ENCODE measurements at places on chromosomes 5 and 9. TPM values are rescaled to one million over a fixed set of nuclear protein-coding genes. Genes with fewer than 3 reads are reported as not detected.

DNA sequence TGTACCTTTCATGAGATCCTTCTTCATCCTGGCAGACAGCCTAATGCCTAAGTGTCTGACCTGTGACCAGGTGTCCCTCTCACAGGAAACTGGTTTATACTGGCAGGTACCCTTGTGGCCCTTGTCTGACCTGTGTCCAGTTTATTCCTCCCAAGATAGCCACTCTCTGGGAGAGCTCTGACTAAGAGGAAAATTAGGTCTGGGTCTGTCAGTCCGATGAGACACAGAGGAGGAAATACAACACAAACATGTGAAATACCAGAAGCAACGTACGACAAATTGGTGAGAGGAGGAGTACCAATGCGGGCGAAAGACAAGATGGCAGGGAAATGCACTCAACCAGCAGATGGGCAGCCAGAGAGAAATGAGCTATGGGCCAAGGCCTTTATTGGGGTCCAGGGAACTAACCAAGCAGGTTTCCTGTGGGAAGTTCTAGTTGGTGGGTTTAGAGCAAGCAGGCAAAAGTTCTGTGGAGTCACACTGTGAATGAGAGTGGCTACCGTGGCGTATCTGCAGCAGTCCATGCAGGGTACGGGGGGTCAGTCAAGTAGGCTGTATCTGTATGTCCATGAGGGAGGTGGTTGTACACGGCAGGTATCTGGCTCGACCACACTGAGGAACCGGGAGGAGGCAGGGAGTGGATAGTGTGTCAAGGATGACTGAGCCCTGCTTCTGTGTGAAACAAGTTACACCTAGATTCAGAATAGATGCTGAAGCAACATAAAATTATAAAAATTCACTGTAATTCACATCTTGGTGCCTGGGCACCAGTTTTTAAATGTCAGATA lies 109.0 kb downstream of the MLLT3 start:
- DNase-seq, result no peak

Gene SPACA9
- 0.40 TPM for total RNA-seq

Gene CYLC2
- not detected for total RNA-seq

GRCh38 chr5:164090358-164090757 lies 584.9 kb downstream of the MAT2B start:
- no peak for DNase-seq

Gene DMRT3
- not detected for total RNA-seq

GRCh38 chr5:120053841-120054240 lies 410.3 kb upstream of the PRR16 start:
- no peak for DNase-seq

DNA sequence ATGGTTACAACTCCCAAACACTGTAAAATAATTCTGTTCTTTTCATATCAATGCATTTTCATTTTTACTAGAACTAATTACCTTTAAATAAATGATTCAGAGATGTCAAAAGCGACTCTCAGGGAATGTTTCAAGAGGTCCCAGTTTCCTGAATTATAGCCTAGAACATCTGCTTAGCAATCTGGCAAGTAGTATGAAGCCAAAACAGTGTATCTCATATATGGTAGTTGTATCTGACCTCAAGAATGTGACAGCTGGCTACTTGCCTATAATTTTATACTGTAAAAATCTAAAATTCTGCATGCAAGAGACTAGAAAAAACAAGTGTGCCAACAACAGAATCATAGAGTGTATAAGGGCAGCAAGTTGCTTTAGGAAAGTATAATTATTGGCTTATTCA lies 187.7 kb upstream of the POU5F2 start:
- DNase-seq, result no peak

DNA sequence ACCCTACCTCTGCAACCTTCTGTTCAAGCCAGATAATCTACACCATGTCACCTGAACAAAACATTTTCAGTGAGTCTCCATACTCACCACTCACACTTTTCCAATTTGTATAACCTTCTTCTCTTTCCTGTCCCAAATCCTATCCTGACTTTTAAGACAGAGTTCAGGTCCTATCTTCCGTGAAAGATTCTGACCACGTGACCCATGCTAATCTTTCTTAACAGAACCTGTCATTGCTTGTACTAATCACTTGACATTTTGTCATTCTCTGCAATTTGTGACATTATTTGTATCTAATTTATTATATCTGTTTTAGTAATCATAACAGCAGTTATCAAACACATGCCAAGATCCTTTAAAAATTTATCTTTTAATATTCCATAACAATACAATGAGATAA lies 132.5 kb upstream of the PRLR start:
- DNase-seq, result no peak

DNA sequence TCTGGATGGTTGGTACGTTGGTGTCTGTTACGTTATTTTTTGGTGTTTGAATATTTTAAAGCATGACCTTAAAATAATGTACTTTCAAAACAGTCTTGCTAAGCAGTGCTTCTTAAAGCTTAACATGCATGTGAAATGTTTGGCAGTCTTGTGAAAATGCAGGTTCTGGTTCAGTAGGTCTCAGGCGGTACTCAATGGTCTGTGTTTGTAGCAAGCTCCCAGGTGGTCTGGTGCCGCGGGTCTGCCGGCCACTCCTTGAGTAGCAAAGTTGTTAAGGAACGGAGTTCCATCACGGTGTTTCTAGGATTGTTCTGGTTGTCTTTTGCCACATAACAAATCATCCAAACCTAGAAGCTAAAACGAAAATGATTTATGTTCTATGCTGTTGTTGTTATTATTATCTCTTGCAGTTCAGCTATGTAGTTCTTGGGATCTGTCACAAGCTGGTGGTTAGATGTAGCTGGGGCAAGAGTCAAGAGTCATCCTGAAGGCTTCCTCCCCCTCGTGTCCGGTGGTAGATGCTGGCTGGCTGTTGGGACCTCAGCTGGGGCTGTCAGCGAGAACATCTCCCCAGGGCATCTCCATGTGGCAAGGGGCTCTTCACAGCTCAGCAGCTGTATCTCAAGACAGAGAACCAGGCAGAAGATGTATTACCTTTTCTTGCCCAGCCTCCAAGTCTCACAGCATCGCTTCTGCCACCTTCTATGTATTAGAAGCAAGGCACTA lies 186.8 kb downstream of the PALM2AKAP2 start:
- DNase-seq, result no peak

DNA sequence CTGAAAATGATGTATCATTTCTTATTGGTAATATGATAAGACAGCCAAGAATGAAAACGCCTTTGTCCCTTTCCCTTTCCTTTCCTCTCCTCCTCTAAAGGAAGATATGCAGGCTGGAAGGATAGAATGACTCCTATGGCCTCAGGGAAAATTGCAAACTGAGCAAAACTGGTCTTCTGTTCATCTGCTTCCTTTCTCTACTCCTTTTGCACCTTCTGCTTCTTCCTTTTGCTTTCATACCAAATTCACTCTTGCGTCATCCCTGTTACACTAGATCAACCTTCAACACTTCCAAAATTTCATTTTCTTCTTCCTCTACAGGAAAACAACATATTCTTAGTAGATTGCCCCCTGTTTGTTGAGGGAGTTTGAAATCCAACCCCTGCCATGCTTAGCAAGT lies 234.1 kb downstream of the ADAMTS6 start:
- DNase-seq, result no peak

DNA sequence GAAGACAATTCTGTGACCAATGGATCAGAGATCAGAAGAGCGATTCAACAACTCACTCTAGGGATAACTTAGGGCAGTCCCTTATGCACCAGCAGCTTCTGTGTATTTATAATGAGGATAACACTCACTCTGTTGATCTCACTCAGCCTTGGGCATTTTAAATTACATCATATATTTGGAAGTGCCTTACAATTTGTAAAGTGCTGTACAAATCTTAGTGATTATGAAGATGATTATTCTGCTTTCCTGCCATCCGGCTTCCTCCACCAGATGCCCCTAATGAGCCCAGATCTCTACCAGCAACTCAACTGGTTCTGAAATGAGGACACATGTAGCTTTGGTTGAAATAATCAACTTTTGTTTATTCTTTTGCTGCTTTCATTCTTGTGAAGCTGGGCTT lies 105.3 kb downstream of the PCSK1 start:
- DNase-seq, result no peak
